ENCODE measurements at places on chromosomes 6 and 20.

DNA sequence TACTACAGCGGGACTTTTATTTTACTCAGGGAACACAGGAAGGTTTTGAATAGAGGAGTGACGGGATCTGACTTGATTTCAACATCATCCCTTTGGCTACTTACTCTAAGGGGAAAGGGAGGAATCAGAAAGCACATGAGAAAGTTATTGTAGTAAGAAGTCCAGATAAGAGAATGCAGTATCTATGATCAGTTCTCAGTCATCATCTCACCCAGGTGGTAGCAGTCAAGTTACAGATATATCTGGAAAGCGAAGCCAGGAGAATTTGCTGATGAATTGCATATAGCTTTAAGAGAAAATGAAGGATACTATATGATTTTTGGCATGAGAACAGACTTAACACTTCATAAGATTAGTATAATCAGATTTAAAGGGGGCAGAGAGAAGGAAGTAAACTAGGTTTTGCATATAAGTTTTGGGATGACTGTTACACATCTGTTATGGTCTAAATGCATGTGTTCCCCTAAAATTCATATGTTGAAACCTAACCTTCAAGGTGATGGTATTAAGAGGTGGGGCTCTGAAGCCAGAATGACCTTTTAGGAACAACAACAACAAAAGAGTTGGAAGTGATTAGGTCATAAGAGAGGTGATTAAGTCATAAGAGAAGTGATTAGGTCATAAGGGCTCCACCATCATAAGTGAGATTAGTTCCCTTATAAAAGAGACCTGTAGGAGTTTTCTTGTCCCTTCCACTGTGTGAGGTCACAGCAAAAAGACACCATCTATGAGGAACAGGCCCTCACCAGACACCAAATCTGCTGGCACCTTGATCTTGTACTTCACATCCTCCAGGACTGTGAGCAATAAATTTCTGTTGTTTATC, 6.7 kb downstream of the RAD21L1 start:
- no peak for DNase-seq

DNA sequence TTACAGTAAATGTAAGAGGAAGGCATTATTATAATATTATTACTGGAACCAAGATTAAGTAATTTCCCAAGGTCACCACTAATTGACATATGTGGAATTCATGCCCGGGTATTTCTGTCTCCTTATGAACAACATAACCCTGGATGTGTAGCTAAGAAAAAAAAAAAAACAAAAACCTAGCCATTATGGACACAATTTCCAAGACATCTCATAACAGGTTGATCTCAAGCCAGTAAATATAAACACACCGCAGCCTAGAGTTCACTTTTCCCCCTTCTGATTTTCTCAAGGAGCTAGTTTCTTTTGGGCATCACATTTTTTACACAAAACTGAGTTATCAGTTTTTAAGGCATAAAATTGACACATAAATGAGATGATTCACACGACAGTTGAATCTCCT, 306.5 kb upstream of the RSPO3 start:
- no peak for DNase-seq

DNA sequence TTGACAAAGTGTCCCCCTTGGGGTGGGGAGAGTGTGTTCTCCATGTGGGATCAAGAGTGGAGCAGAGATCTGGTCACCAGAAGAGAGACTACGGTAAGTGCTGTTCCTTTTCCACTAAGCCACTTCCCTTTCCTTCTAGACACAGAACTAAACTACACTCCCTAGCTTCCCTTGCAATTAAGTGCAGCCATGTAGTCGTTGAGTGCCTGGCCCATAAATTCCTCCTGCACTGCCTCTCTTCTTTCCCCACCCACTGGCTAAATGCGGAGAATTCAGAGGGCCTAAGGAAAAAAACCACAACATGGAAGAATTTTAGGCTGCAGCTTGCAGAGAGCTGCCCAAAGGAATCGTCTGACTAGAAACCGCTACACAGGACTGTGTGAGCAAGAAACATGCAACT, 1.5 kb downstream of the WDR27 start:
- DNase-seq: no peak

DNA sequence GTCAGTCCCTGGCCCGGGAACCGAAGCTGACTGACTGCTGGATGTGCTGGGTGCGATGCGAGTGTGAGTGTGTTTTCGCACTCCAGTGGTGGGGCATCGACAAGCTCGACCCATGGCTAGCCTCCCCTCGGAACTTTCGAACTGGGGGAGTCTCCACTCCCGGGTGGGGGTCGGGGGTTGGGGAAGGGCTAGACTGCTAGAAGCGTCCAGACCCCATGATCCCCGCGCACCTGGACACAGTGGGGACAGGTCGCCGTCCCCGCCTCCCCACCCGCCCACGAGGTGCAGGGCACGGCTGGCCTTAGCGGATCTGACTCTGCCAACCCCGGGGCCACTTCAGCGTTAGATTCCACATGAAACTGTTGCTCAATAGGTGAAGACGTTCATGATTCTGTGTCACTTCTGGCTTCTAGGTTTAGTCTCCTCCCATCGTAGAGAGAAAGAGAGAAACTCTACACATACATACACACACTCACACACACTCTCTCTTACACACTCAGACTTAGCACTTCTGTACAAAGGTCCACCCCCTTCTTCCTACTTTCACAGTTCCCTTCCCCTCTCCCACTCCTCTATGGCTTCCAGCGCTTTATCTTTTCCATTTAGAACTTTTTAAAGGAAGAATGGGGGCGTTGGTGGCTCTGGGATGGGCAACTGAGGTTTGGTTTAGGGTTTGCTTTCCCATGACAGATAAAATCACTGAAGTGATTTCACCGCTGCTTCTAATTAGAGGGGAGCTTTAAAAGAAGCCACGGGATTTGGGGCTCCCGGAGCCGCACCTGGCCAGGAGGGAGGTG, 5.1 kb upstream of the TFAP2A start:
- DNase-seq: no peak

GRCh38 chr6:116127771-116128493, 2.0 kb upstream of the COL10A1 start:
- no peak for DNase-seq
